ENCODE measurements at places on chromosomes 6 and 20.
A peak's percentile ranks its signal among the peaks of the same experiment; 100 is the strongest.

- peak; percentile 51 for DNase-seq
These were observed 136.3 kb downstream of the LY86 start for GRCh38 chr6:6724539-6725467.

DNA sequence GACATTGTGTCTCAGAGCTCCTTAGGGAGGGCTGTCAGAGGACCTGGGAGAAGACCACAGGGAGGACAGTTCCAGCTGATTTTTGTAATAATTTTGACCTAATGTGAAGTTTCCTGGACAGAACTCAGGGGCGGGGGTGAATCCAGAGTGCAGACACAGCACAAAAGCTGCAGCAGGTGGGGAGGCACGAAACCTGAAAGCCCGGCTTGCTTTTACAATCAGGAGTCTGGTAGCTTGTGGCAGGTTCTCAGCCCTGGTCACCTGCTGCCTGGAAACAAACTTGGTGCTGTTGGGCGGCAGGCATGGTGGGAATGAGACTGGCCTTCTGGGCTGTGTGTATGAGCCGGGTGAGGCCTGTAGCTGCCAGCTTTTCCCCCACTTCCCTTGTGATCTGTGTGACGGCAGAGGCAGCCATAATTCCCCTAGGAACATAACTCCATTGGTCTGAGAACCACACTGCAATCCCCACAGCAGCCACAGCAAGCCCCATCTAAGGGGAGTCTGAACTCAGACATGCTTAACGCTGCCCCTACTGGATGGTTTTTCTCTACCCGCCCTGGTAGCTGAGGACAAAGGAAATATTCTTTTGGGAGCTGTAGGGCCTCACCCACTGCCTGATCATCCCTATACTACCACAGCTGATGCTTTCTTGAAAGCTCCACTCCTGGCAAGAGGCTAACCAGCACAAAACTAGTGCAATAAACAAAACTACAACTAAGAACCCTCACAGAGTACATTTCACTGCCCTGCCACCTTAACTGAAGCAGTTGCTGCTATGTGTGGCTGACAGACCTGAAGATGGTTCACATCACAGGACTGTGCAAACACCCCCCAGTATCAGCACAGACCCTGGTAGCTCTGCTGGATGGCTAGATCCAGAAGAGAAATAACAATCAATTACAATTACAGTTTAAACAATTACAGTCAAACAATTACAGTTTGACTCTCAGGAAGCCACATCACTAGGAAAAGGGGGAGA lies 1055.1 kb upstream of the GJE1 start:
- peak; percentile 3 for DNase-seq

- DNase-seq = no peak
These were observed 29.2 kb upstream of the CEP85L start for GRCh38 chr6:118680452-118681095.

DNA sequence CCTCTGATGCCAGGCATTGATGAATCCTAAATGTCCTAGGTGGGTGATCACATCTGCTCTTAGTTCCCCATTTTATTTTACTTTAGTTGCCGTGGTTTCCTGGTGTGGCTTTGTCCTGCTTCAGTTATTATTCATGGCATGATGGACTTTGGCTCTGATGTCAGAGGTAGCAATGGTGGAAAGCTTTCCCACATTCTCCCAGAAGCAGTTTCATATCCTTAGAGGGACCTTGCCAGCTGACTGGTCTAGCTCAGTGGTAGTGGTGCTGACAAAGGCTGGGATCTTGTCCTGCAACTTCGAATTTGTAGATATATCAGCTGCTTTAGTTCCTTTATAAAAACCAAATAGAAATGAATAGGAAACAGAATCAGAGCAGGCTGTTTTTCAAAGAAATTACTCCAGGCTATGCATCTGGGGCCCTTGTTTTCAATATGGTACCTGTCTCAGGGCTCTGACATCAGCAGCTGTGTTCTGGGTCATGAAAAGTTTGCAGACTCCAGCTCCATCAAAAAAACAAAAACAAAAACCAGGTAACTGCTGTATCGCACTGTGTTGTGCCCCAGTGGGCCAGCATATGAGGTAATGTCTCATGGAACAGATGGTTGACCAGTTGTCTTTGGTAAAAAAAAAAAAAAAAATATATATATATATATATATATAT lies 133.7 kb downstream of the PLCB4 start:
- no peak for DNase-seq

DNA sequence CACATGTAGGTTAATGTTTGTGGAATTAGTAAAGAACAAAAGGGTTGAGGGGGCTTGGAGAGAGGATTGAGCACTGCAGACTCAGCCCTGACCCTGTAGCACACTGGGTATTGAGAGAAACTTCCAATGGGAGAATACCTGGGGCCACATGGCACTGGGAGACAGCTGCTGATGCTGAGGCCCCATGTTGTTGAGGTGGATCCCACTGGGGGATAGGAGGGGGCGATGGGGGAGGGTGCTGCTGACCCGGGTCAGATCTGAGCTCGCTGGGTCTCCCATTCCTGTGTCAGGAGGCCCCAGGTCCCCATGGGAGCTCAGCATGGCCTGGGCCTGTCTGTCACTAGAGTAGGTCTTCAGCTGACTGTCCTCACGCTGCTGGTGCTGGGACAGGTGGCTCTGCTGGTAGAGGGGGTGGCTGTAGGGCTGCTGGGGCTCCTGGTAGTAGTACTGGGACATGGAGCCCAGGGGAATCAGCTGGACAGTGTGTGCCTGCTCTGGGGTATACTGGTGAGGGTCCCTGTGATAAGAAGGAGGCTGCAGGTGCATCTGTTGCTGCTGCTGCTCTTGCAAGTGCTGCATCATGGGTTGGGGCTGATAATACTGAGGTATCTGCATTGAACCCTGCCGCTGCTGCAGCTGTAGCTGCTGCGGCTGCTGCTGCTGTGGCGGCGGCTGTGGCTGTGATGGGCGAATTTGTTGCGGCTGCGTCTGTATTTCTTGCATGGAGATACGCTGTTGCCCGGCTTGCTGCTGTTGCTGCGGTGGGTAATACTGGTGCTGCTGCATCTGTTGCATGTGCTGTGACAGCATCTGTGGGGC lies 50.6 kb upstream of the MRPS10 start:
- no peak for DNase-seq

- no peak for DNase-seq
These were observed 31.2 kb downstream of the HLA-E start for GRCh38 chr6:30520522-30520921.

GRCh38 chr6:165571068-165571682 lies 91.9 kb downstream of the PDE10A start:
- peak; percentile 57 for DNase-seq

DNA sequence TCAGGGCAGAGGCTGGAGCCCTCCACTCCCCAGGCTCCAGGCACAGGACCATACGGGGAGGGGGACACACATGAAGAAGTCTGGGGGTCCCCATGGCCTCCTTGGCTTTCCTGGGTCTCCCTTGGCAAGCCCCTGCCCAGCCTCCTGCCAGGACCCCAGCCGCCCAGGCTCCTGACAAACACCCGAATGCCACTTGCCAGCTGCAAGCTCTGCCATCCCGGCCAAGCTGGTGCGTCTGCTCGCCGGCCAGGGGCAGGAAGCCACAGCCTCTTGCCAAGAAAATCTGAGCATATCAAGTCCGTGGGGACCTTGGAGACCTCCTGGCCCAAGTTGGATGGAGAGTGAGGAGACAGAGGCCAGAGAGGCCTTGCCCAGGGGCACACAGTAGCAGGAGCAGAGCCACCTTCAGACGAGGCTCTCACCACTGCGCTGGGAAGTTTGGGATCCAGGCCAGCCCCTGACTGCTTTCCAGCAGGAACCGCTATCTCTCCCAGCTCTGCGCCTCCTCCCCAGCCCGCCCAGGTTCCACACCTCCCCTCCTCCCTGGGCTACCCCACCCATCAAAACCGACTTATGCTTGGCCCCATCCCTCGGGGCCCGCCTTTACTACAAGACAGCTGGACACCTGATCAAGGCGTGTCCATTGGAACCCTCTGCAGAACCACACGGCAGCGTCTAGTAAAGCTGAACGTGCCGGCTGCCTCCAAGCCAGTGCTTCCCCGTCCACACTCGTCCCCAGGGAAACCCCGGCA lies 80.2 kb downstream of the GRM4 start:
- DNase-seq = peak; percentile 80

- DNase-seq = no peak
These were observed 242.8 kb upstream of the TCF21 start for GRCh38 chr6:133645966-133646740.

DNA sequence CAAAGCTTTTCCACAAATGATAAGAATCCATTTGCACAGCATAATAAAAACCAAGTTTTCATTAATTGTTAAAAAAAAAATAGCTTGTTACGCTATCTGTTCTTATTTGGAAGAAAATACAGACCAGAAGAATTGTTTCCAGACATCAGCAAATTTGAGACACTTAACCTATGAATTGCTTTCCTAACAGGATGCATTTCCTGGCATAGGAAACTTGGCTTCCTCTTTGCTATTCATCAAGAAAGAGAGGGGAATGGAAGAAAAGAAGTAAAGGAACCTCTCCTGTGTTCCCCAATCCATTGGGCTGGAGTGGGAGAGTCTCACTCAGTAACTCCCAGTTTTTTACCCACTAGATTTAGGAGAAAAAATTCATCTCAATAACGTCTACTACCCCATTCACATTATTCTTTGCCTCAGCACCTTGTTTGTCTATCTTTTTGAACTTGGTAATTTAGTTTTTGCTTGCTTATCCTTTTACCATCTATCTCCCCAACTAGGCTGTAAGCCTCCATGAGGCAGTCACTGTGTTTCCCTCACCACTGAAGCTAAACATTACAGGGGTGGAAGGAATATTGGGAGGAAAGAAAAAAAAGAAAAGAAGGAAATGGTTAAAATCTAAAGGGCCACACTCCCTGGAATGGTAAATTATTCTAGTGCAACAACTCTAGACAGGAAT lies 150.3 kb downstream of the COL21A1 start:
- no peak for DNase-seq

DNA sequence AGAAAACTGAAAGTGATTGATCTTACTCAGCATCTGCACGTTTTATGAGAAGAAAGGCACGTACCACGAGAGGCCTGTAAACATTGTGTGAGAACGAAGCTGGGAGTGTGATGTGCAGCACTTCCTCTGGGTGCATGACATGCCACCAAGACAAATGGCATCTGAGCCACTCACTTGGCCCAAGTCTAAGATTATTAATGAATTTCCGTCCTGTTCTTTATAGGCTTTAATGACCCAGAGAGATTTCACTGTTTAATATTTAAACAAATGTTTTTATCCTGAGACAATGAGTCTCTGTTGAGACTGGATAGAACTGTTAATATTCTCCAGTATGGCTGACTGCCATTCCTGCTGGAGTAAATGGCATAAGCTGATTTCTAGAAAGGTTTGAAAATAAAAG lies 172.6 kb upstream of the PHACTR1 start:
- no peak for DNase-seq

DNA sequence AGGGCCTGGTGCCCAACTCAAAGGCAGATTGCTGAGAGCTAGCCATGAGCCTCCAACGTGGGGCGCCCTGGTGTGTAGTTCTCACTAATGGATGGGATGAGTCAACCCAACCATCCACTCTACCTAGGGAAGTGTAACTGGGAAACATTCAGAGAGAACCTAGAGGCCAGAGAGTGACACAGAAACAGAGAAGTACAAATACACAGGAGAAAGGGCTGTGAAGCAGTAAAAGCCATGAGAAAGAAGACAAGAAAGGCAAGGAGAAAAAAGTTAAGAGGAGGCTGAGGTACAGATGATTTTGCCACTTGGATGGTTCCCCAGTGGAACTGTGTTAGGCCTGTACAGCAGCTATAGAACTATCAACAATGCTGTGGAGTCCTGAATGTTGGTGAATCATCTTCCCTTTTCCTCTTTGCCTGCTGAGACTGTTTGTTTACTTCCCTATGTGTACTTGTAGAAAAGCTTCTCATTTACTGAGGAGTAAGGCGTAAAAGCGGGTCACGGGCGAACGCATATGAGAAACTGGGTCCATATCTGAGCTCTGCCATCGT lies 39.0 kb downstream of the MAN1A1 start:
- DNase-seq = no peak

GRCh38 chr20:33450867-33451266 lies 7.3 kb upstream of the SNTA1 start:
- no peak for DNase-seq

- DNase-seq = no peak
These were observed 44.9 kb downstream of the SNAP25 start for GRCh38 chr20:10263385-10264165.

DNA sequence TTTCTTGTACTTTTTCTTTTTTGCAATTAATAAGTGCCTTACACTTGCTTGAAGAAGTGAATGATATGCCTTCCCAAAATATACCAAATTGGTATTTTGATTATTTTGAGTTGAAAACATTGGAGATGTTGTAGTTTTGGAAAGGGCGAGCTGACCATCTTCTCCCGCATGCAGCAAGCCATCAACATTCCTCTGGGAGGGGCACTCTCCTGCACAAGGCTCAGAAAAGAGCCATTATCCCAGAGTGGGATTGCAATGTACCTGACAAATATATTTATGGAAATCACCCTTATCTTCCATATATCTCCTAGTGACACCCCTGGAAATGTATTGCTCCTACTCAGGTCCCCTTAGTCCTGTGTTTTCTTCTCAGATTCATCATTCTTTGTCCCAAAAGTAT lies 22.8 kb upstream of the PNRC1 start:
- no peak for DNase-seq

DNA sequence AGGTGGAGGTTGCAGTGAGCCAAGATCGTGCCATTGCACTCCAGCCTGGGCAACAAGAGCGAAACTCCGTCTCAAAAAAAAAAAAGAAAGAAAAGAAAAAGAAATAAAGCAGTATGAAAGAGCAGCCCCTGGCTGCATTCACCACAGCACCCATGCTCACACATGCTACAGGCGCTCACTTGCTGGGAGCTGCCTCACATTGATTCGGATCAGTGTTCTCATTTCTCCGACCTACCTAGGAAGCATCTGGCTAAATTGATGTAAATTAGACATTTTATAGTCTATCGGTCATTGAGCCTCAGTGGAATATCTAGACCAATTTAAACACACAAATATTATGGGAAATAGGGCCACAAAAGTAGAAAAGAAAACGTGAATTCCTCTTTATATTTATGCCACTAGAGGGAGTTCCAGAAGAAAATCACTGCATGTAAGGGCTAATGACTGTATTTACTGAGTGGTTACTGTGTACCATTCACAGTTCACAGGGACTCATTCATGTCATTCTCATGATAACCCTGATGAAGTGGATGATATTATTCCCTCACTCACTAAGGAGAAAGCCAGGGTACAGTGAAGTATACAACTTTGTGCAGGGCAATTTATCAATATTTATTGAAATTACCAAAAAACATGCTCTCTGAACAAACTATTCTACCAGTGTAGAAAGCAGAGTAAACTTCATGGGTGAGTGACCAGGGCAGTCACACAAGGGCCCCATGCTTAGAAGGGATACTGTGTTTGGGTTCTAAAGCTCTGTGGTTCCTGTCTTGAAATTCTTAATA lies 5.3 kb upstream of the MOG start:
- no peak for DNase-seq

GRCh38 chr20:297925-298775 lies 780 bp downstream of the ZCCHC3 start:
- peak; percentile 45 for DNase-seq

- DNase-seq = no peak
These were observed 209.8 kb downstream of the TPBG start for GRCh38 chr6:82573254-82573972.

DNA sequence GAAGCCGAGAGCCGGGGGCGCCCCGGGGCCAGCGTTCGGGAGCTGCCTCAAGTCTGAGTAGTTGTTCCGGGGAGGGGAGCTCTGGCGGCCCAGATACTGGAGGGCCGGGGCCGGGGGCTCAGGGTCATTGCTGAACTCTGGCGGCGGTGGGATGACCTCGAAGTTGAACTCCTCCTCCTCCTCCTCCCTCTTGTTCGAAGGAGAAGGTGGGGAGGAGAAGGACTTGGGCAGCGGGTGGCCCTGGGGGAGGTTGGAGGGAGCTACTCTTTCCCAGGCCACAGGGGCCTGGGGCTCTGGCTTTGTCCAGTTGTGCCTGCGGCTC lies 37.7 kb downstream of the C6orf132 start:
- DNase-seq = no peak

- DNase-seq = no peak
These were observed 80.0 kb upstream of the FOXQ1 start for GRCh38 chr6:1231941-1232340.
